NCI-H2107 (cell line): ENCODE measurements at places on chromosomes 4 and X.

- no peak for DNase-seq
Observed at GRCh38 chr4:144750348-144750747, 104.4 kb downstream of the HHIP start.

DNA sequence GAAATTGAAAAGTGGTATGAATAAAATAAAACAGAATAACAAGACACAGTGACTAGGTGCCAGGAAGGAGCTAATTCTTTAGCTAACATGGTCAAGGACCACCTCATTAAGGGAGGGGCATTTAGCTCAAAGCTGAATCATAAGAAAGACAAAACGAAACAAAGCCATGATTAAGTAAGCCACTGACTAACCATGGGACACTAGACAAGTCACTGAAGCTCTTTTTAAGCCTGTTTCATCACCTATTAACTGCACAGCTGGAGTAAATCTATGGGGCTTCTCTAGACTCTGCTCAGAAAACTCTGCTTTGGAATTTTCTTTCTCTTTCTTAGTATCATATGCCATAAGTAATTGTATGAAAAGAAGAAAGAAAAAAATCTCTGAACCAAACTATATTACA, 49.8 kb upstream of the C1QTNF7 start:
- no peak for DNase-seq

DNA sequence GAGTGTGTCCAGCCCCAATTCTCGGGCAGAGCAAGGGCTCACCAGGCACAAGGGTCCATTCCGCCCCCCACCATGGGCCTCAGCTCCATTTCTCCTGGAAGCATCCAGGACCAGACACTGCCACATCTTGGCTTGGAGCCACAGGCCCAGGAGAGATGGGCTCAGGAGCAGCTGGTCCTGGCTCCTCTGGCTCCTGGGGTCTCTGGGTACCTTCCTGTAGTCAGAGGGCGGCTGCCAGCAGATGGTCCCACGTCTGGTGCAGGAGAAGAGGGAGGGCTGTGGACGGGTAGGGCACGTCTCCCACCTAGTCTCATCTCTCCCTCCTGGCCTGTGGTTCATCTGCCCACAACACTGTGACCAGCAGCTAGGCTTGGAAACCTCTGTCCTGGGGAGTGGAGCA, 8.0 kb downstream of the ATP2B3 start:
- no peak for DNase-seq

GRCh38 chr4:6329478-6330383, 60.1 kb downstream of the WFS1 start:
- DNase-seq = no peak

DNA sequence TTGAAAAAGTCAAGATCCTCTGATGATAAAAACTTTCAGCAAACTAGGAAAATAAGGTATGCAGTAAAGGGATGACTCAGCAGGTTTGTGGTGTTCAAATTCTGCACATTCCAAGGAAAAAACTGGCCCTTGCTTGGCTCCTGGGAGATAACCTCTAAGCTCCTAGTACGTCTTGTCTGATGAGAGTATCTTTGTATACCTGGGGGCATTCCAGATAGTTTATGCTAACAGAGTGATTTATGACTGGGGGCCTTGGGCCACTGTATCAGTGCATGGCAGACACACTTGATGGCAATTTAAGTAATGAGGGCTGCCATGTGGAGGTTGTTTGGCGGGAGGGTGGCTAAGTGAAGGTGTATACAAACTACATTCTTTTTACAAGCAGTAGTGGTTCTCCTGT, 56.9 kb downstream of the NSG1 start:
- no peak for DNase-seq

DNA sequence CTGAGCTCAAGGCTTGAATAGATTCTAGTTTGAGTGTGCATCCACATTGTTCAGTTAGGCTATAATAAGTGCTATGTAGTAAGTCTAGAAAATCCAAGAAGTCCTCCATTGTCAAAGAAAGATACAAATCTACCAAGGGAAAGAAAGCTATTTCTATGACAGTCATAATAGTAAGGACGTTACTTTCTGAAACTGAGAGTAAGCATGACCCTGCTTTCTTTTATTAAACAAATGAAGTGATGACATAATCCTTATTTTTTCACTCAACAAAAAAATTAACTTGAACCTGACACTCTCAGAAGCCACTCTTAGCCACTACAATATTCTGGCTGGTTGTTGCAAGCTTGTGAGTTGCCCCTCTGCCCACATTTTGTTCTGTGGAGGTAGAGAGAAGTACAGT, 33.8 kb upstream of the AMELX start:
- no peak for DNase-seq

GRCh38 chrX:21606002-21606401, 52.1 kb downstream of the KLHL34 start:
- DNase-seq = no peak

GRCh38 chr4:74878323-74878722, 54.6 kb upstream of the PARM1 start:
- no peak for DNase-seq

DNA sequence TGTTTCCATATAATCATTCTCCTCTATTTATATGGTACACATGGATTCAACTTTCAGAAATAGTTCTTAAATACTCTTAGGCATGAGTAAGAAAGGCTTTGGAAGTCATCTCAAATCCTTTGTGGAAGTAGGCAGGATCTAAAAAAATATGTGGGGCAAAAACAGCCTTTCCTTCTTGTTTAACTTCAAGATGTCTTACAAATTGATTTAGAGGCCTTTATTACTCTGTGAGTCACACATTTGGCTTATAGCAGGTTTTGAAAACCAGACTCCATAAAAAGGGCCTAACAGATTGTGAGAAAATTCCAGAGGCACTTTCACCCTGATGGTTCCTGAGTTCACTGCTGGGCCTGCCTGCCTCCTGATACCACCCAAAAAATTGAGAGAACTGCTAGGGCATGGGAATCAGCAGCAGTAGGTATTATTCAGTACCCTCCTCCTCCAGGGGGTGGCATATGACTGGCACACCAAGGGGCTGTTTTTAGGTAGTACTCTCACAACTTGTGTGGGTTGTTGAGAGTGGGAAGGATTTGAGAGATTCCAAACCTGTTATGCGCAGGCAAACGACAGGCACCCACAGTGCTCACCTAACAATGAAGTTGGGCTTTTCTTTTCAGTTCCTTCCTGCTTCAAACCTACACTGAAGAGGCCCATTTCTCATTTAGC, 162.7 kb upstream of the MBNL3 start:
- no peak for DNase-seq

GRCh38 chr4:40848940-40849339, 99.2 kb downstream of the NSUN7 start:
- no peak for DNase-seq
